NB4 (cell line): ENCODE measurements at places on chromosomes 1 and 21.

- no peak for DNase-seq
Measured at GRCh38 chr21:34910396-34910795, 138.7 kb downstream of the RUNX1 start.

GRCh38 chr21:14688936-14689335 lies 142.8 kb upstream of the SAMSN1 start:
- no peak for DNase-seq

DNA sequence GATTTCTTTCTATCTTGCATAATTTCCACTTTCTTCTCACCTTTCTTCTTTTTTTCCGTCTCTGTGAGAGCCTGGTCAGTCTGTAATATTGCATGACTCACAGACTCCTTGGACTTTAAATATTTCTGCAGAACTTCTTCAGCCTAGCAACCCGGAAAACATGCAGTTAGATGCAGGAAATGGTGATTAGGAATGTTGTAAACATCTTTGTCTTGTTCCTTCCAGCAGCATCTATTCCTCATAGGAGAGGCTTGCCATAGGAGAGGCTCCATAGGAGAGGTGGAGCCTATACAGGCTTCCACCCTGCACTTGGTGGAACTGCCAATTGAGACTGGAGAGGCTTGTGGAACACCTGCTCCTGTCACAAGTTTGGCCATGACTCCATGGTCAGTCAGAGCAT lies 10.0 kb downstream of the GBP5 start:
- no peak for DNase-seq

DNA sequence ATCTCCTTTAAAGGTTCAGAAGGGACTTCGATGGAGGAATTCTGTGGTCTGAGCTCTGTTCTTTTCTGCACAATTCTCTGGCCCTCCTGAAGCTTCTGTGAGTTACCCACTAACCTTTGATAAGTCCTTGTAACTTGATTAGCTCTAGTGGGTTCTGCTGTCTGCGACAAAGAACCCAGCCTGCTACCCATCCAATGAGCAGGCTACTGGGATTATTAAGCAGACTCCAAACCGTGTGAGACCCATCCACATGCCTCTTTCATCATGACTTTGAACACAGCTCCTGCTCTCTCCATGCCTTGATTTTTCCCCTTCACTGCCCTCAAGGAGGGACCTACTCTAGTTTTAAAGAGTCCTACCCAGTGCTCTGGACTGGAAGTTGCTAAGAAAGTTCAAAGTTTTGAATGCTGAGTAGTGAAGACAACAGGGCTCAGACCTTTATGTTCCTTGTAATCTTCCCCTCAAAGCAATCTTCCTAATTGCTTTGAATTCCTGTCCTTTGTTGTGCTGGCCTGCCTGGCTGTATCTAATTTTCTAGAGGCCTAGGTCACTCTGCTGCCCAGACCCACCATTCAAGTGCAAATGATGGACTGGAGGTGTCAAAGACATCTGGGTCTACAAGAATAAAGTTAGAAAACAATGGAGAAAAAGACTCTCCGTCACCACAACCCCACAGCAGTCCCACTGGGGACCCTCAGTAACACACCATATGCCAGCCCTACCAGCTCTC lies 146.9 kb downstream of the RHOU start:
- DNase-seq: no peak

GRCh38 chr1:212410231-212410820 lies 4.4 kb downstream of the PACC1 start:
- no peak for DNase-seq

DNA sequence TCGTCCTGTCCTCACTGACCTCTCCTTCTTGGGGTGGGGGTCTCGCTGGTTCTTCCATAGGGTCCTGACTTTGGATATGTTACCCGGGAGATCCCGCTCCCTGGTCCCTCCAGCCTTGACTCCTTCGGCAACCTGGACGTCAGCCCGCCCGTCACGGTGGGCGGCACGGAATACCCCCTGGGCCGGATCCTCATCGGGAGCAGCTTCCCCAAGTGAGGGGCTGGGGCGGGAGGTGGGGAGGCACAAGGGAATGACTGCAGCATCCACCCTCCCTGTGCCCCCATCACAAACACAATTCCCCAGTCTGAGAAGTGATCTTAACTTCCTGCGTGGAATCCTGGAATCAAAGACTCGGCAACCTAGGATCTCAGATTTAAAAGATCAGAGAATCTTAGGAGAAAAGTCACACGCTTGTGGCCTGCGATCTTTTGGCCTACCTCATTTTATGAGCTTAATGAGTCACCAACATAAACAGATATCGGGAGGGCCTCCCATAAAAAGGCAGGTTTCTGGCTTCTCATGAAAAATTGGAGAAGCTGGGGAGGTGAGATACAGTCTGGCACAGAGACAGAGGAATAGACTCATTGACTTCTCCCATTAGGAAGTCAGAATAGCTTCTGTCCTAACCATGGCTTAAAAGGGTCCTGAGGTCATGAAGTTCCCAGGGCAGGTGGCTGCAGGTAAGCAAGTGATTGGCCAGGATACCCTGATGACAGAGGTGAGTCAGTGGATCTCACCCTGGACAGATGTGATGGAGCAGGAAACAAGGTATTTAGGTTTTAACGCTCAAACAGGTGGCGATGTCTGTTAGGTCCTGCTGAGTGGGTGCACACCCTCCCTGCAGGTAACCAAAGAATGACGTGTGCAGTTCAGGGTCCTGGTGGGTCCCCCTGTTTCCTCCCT lies 15.9 kb upstream of the PADI3 start:
- peak; percentile 73 for DNase-seq

DNA sequence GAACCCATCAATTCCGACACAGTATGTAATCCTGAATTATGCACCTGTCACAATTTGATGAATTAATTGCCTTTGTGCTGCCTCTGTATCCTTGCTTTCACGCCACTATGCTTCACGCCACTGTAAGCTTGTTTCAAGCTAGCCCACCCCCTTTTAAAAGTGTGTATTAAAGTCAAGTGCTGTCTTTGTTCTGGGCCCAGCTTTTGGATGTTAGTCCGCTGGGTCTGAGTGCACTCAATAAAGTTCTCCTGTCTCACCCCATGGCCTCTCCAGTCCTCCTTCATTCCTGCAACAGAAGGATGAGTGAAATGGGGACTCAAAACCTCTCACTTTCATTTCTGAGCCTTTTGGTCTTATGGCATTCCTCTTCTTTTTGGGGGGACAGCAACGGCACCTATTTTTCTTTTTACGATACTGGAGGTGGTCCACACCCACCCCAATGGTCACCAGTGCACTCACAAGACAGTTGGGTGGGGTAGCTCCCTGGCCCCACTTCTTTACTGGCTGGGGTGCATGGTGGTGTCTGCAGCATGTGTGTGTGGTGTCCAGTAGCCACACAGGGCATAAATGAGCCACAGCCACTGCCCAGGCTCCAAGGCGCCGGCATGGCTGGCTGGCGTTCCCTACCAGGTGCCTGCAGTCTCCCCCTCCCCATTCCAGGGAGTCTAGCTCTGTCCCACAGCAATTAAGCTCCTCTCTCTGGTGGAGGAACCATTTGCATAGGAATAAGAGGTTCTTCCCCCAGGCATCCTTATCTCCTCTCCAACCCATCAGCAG lies 1.8 kb downstream of the THEM4 start:
- DNase-seq: peak; percentile 38

GRCh38 chr1:18091660-18092446 lies 15.7 kb upstream of the IGSF21 start:
- DNase-seq: no peak

GRCh38 chr1:174652569-174653280 lies 205.0 kb downstream of the GPR52 start:
- no peak for DNase-seq

GRCh38 chr1:192628396-192629057 lies 7.4 kb upstream of the RGS13 start:
- DNase-seq: no peak

DNA sequence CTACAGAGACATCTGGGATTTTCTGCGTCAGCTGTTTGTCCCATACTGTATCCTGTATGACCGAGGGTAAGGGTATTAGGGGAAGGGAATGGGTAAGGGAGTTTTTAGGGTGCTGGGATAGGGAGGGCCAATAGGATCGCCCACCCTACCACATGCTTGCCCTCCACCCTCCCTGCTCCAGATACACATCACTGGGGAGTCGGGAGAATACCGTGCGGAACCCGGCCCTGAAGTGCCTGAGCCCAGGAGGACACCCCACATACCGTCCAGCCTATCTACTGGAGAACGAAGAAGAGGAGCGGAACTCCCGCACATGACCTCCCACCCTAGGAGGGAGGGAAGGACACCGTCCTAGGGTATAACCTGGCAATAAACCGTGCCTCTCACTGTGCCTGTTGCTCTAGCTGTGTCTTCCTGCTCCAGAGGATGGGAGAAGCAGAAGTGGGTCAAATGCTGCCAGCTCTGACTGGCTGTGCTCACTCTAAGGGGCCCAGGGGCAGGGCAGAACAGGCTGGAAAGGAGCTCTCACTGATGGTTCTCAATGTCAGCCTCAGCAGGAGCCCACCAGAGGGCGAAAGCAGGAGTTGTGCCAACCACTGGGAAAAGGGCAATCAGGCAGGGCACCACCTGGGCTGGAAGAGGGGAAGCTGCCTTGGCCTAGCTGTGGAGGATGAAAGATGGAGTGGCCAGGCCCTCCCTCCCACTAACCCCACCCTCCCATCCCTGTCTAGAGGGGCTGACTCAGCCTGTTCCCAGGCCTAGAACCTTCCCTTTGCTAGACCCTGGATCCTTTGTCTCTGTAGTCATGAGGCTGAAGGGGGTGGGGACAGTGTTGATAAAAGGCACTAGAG lies 440 bp upstream of the LENEP start:
- no peak for DNase-seq

DNA sequence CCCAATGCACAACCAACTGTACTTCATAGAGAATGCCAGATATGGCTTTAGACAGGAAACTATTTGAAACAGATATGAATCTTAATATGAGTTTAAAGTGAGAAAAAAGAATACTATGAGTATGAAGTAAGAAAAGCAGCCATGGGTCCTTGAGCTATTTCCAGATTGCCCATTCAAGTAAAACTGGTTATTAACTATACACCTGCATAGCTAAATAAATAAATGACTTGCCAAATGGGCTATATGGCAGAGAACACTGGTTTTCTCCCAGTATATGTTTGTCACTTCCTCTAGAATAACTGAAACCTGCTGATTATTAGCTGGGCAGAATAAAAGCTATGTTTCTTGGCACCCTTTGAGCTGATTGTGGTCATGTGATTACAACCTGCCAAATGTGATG lies 17.0 kb upstream of the CD1C start:
- no peak for DNase-seq

DNA sequence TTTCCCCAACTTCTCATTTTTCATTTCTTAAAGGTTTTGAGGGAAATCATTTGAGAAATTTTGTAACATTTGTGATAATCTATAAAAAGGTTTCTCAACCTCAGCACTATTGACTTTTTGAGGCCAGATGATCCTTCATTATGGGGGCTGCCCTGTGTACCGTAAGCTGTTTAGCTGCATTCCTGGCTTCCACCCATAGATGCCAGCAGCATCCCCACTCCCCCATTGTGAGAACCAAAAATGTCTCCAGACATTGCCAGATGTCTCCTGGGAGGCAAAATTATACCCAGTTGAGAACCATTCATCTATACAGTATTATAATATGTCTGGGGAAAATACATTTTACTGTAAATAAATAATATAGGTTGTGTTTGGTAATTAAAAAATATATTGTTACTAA lies 146.0 kb downstream of the PBX1 start:
- DNase-seq: peak; percentile 37

GRCh38 chr1:231068762-231069161 lies 28.7 kb upstream of the FAM89A start:
- no peak for DNase-seq
